ENCODE measurements at places on chromosomes 13 and 19. TPM values are rescaled to one million over a fixed set of nuclear protein-coding genes. Genes with fewer than 3 reads are reported as not detected.

Gene SULT2A1
- total RNA-seq: not detected

DNA sequence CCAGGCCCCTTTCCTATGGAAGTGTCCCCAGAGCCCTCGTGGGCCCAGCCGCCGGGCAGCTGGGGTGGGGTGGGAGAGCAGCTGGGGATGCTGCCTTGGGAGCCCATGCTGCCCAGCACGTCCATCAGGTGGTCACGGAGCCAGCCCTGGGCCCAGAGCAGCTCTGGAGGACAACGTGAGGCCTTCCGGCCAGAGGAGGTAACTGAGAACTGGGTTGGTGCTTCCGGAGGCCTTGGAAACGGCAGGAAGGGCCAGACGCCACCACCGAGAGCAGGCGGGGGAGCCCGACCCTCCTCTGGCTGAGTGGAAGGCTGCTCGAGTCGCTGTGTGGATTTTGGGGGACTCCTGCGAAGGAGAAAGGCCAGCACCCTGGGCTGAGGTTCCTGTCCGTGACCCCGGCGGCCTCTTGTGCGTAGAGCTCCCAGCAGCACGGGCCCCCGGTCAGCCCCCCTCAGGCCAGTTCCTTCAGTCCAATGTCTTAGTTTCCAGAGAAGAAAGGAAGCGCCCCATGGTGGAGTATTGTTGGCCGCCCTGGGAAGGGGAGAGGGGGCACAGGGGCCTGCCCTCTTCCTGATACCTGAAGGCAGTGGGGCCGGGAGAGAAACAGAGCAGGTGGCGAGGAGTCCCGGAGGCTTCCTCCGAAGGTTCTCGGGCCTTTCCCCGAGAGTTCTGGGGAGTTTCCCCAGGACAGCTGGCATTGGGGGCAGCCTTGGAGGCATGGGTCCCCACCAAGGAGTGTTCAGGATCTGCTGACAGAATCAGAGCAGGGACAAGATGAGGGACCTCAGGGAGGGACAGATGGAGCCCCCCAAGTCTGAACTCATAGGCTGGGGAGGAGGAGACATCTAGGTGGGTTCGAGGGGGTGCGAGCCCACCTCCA lies 68.8 kb downstream of the MLLT1 start:
- DNase-seq: no peak
- H3K27me3 ChIP-seq: no peaks in the 10 kb centered on the region
- H3K4me3 ChIP-seq: no peak overlapping the region
- H3K36me3 ChIP-seq: peaks cover 11% of the 10 kb centered on the region
- H3K4me1 ChIP-seq: no peaks in the 10 kb centered on the region
- H3K27ac ChIP-seq: no peak overlapping the region

DNA sequence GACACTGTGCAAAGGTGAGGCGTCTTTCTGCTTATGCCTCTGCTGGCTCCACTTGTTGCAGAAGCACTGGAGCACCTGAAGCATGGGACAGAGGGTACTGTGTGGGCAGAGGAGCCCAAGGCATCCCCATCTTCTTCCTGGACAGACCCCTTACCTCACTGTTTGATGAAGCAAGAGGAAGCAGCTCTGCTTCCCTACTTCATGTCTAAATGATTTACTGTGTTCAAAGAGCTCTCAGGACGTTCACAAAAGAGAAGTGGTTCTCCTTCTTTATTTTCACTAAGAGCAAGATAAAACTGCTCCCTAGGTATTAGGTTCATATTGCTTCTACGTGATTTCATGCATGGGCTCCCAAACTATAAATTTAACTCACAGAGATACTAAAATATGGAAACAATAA lies 1635.4 kb upstream of the SLC10A2 start:
- no peaks in the 10 kb centered on the region for H3K36me3 ChIP-seq
- no peaks in the 10 kb centered on the region for H3K4me1 ChIP-seq
- H3K27ac ChIP-seq: no peak overlapping the region

Gene HS6ST3
- total RNA-seq: 0.48 TPM

GRCh38 chr13:78997902-78998629 lies 339.1 kb upstream of the OBI1 start:
- no peak overlapping the region for H3K4me3 ChIP-seq
- no peaks in the 10 kb centered on the region for H3K36me3 ChIP-seq
- H3K27me3 ChIP-seq: no peaks in the 10 kb centered on the region
- H3K27ac ChIP-seq: no peak overlapping the region
- DNase-seq: no peak

DNA sequence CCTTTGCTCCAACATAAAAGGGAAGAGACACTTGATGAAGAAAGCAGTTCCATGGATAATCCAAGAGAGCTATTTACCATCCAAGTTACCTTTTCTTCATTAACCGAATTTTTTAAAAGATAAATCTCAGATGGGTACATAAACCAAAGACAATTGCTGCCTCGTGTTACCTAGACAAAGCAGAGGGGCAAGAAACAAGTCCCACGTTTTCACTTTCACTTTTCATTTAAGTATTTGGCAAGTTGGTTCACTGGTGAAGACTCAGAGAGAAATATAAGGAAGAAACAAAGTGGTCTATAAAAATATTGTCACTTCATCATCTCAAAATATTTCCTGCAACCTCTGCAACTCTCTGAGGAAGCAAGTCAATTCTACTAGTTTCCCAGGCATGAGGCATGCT lies 446.1 kb downstream of the FGF14 start:
- H3K4me1 ChIP-seq: no peaks in the 10 kb centered on the region
- H3K36me3 ChIP-seq: no peaks in the 10 kb centered on the region
- no peak overlapping the region for H3K27ac ChIP-seq
- H3K4me3 ChIP-seq: no peak overlapping the region
- H3K27me3 ChIP-seq: no peaks in the 10 kb centered on the region
- DNase-seq: no peak

- H3K36me3 ChIP-seq: peaks cover 47% of the 10 kb centered on the region
- peak; percentile 88 for DNase-seq
- H3K4me3 ChIP-seq: peak overlapping the region; percentile 50
- no peaks in the 10 kb centered on the region for H3K4me1 ChIP-seq
- no peaks in the 10 kb centered on the region for H3K27me3 ChIP-seq
Observed at GRCh38 chr19:53927739-53928138, 18.7 kb downstream of the CACNG7 start.

- no peaks in the 10 kb centered on the region for H3K4me1 ChIP-seq
- H3K27ac ChIP-seq: no peak overlapping the region
- H3K27me3 ChIP-seq: no peaks in the 10 kb centered on the region
- DNase-seq: no peak
- H3K4me3 ChIP-seq: no peak overlapping the region
Observed at GRCh38 chr19:18847549-18848463, 16.0 kb downstream of the UPF1 start.

GRCh38 chr19:39057615-39058014 lies 25.3 kb upstream of the FBXO27 start:
- no peak for DNase-seq
- H3K4me1 ChIP-seq: no peaks in the 10 kb centered on the region
- H3K36me3 ChIP-seq: no peaks in the 10 kb centered on the region
- no peaks in the 10 kb centered on the region for H3K27me3 ChIP-seq
- H3K4me3 ChIP-seq: no peak overlapping the region

Gene ZNF700
- total RNA-seq: 9.9 TPM

DNA sequence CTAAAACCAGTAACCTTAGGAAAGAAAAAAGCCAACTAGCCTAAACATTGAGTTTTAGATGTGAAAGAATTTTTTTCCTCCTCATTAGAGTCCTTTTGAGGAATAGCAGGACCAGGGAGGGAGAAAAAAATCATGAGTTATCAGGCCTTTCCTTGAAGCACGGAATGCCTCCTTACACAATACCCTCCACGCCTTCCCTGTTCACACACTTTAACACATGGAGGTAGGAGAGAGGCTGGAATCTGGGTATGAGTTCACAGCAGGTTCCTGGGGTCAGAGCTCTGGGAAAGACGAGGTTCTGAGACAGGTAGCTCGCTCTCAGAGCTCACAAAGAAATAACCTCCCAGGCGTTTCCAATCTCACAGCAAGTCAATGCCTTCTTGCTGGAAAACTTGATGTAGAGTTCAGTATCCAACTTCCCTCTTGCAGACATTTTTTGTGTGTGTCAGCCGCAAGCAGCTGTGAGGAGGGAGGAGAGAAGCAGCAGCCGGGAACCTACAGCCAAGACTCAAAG lies 716 bp downstream of the ZNF573 start:
- H3K36me3 ChIP-seq: peaks cover 3% of the 10 kb centered on the region
- no peaks in the 10 kb centered on the region for H3K27me3 ChIP-seq
- peak overlapping the region; percentile 92 for H3K4me3 ChIP-seq
- no peak for DNase-seq

GRCh38 chr13:76213423-76213904 lies 577.3 kb downstream of the LMO7 start:
- H3K27ac ChIP-seq: no peak overlapping the region
- no peak for DNase-seq
- H3K27me3 ChIP-seq: no peaks in the 10 kb centered on the region
- no peaks in the 10 kb centered on the region for H3K36me3 ChIP-seq

DNA sequence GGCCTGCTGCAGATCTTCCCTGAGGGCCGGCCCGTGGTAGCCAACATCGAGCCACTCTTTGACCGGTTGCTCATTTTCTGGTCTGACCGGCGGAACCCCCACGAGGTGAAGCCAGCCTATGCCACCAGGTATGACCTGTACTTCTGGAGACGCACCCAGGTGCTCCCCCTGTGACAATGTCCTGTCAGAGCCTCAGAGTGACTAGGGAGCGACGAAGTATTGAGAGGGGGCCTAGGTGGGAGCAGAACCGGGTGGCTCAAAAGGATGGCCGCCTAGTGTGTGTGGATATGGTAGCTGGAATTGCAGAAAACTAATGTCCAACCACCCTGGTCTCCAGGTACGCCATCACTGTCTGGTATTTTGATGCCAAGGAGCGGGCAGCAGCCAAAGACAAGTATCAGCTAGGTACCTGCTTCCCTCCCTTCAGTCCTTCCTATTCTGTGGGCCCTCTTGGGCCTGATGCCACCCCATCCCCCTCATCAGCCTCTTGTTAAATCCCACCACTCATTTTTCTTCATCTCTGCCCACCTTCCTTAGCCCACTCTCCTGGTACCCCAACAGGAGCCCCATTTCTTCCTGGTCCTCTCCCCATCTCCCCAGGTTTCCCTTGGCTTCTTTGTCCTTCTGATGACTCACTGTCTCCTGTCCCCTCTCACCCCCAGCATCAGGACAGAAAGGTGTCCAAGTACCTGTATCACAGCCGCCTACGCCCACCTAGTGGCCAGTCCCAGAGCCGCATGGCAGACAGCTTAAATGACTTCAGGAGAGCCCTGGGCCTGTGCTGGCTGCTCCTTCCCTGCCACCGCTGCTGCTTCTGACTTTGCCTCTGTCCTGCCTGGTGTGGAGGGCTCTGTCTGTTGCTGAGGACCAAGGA lies 8.4 kb downstream of the EGLN2 start:
- no peaks in the 10 kb centered on the region for H3K27me3 ChIP-seq
- no peak overlapping the region for H3K27ac ChIP-seq
- peaks cover 26% of the 10 kb centered on the region for H3K36me3 ChIP-seq
- DNase-seq: peak; percentile 86
- H3K4me3 ChIP-seq: peak overlapping the region; percentile 74

DNA sequence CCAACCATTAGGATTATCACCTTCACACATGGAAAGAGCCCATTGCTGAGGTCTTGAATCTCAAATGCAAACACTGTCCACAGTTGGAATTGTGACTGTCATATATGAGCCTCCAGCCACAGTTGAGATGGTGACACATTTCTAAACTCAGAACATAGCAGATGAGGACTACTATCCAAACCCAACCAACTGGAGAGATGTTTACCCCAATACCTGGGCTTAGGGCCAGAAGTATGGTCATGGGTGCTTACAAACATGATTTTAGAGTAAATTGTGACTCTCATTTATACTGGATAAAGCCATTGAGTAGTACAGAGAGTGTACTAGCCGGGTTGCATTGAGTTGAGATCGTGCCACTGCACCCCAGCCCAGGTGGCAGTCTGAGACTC lies 14.0 kb upstream of the ZNF681 start:
- H3K27me3 ChIP-seq: no peaks in the 10 kb centered on the region
- peaks cover 60% of the 10 kb centered on the region for H3K36me3 ChIP-seq
- no peak overlapping the region for H3K27ac ChIP-seq
- DNase-seq: no peak
- no peak overlapping the region for H3K4me3 ChIP-seq

- no peak for DNase-seq
- H3K4me3 ChIP-seq: no peak within 1 kb of the TSS
- peaks cover 32% of the 10 kb centered on the region for H3K36me3 ChIP-seq
- no peak within 1 kb of the TSS for H3K27ac ChIP-seq
- no peaks in the 10 kb centered on the region for H3K27me3 ChIP-seq
Observed at GRCh38 chr19:5913739-5914357, at the start of gene CAPS. CAPS (plus strand) TSS chr19:5914254; CDS start chr19:5914407, 153 bp downstream.

GRCh38 chr13:110361365-110361911 lies 54.4 kb downstream of the COL4A2 start:
- no peak overlapping the region for H3K4me3 ChIP-seq
- peaks cover 2% of the 10 kb centered on the region for H3K36me3 ChIP-seq
- no peak overlapping the region for H3K27ac ChIP-seq
- no peak for DNase-seq
- no peaks in the 10 kb centered on the region for H3K4me1 ChIP-seq

Gene ZNF83
- 31.6 TPM for total RNA-seq

DNA sequence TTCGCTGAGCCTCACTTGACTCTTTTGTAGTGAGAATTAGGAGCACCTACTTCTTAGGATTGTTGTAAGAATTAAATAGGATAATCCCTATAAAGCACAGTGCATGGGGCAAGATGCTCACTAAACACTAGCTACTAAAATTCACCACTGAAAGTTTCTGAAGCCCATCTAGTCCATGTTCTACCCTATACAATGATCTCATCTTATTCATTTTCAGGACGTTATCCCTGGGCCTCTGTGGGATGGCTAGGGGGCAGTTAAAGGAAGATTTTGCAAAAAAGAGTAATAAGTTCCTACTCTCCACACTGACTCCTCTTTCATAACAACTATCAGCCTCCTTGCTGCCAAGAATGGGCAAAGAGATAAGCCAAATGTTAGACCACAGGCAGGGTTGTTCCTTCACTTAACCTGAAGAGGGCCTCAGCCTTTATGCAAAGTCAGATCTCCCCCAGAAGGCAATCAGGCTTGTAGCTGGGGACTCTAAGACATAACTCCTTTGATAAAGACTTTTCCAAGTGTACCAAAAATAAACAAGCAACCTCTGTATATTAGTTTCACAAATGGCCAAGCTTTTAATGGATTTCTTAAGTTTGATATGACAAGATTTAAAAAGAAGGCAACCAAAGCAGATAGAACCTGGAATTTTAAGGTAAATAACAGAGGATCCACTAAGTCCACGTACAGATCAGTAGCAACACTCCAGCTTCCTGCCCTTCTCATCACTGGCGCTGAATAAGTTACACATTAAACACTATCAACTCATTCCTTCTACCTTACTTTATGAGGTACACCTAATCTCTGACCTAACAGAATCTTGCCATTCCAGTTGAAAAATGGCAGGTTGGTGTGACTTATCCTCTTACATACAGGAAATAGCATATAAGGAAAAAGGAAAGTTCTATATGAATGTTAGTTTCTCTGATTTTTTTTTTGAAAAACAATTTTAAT lies 44.4 kb downstream of the ELF1 start:
- H3K27me3 ChIP-seq: no peaks in the 10 kb centered on the region
- DNase-seq: peak; percentile 35
- no peak overlapping the region for H3K27ac ChIP-seq
- no peaks in the 10 kb centered on the region for H3K36me3 ChIP-seq
- no peak overlapping the region for H3K4me3 ChIP-seq
- H3K4me1 ChIP-seq: no peaks in the 10 kb centered on the region
